GM23338 (cell line): ENCODE measurements at places on chromosomes 6 and 20.

GRCh38 chr6:14509120-14509519 is 391.5 kb downstream of the CD83 start:
- no peak for DNase-seq

GRCh38 chr6:14429396-14429795 is 311.8 kb downstream of the CD83 start:
- peak; percentile 44 for DNase-seq

DNA sequence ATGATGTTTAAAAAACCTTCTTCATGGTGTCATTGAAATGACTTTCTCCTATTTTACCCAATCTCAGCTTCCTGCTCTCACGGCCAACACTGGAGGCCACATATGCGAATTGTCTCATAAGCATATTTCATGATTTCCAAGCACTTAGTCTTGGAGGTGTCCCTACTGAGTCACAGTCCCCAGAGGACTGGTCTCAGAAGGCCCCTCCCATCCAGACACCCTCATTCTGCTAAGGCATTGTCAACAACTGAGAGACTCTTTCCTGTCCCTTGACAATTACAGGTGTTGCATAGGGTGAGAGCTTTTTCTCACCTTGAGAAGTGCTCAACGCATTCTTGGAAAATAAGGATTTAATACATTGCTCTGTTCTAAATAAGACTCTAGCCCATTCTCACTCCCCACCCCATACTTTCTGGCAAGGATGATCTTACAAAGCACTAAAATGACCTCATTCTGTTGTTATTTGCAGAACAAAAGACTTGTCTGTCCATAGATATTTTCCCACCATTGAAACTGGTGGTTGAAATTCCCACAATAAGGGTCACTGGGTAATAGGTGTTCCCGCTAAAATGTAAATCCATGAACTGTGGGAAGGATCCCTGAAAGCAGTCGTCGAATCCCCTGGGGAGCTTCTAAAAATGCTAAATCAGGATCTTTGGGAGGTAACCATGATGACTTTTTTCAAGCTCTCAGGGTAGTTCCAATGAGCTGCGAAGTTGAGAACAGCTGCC is 32.3 kb upstream of the SLC22A23 start:
- peak; percentile 50 for DNase-seq

- DNase-seq = peak; percentile 48
Observed at GRCh38 chr6:134757911-134758361, 192.0 kb downstream of the ALDH8A1 start.
